ENCODE measurements at places on chromosomes 1 and 21.

- DNase-seq: no peak
These were observed 347.2 kb downstream of the NPHP4 start for GRCh38 chr1:5645135-5645399.

DNA sequence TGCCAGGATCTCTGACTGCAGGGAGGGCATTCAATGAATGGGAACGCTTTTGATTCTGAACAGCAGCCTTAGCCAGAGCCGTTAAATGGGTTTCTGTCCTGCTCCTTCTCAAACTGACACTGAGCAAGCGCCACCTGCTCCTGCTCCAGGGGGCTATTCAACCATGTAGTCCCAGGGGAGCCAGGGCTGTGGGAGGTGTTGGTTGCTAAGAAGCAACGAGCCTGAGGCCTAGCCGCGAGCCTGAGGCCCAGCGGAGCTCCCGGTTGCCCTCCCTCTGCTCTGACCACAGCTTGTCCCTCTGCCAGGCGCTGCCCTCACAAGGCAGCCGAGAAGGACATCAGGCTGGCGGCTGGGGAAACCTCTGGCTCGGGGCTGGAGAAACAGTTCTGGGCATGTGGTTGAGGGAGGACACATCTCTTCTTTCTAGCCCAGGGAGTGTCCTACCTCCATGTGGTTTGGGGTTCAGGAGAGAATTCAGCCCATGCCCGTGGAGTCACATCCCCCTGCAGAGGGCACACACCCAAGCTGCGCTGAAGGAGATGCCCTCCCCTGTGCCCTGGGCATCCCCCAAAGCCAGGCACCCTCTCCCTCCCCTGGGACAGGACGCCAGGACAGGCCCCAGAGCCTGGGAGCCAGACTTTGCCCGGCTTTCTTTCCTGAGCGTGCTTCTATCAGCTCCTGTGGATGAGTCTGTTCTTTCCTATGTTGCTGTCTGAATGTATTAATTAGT is 18.0 kb downstream of the PCP4 start:
- no peak for DNase-seq

- no peak for DNase-seq
These were observed 136.0 kb downstream of the GDAP2 start for GRCh38 chr1:117793413-117793812.

GRCh38 chr1:171137580-171137979 is 46.9 kb downstream of the FMO3 start:
- DNase-seq: no peak
